ENCODE measurements at places on chromosomes 4 and X. TPM values are rescaled to one million over a fixed set of nuclear protein-coding genes. Genes with fewer than 3 reads are reported as not detected.

GPAT3 gene
- polyA plus RNA-seq, result 0.70 TPM

ANAPC4 gene
- polyA plus RNA-seq, result 51.5 TPM

ARHGAP10 gene
- polyA plus RNA-seq, result 4.0 TPM

ANK2 gene
- 13.7 TPM for polyA plus RNA-seq

PPARGC1A gene
- 0.32 TPM for polyA plus RNA-seq

DNA sequence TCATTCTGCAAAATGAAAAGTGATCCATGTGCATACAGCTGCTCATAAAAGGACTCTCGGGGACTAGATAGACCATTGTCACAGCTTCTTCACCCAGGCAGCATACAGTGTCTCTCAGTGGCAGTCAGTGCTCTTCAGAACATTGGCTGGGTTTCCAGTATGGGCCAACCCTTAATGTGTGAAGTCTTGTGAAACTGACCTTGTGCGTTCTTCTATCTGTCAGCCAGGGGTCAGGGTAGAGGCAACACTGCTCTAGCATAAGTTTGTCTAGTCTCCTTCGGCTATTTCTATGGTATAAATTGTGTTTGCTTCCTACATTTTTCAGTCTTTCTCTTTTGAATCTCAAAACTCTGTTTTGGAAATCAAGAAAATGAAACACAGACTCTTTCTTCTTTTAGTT, 37.0 kb upstream of the SMIM31 start:
- no peaks in the 10 kb centered on the region for H3K27me3 ChIP-seq
- H3K4me3 ChIP-seq, result no peak overlapping the region
- H3K27ac ChIP-seq, result no peak overlapping the region
- no peak for DNase-seq

- no peak for DNase-seq
- no peak overlapping the region for H3K27ac ChIP-seq
- H3K27me3 ChIP-seq, result no peaks in the 10 kb centered on the region
- no peaks in the 10 kb centered on the region for H3K4me1 ChIP-seq
- no peaks in the 10 kb centered on the region for H3K36me3 ChIP-seq
- H3K4me3 ChIP-seq, result no peak overlapping the region
Observed at GRCh38 chr4:107349732-107350131, 313.6 kb upstream of the DKK2 start.

DNA sequence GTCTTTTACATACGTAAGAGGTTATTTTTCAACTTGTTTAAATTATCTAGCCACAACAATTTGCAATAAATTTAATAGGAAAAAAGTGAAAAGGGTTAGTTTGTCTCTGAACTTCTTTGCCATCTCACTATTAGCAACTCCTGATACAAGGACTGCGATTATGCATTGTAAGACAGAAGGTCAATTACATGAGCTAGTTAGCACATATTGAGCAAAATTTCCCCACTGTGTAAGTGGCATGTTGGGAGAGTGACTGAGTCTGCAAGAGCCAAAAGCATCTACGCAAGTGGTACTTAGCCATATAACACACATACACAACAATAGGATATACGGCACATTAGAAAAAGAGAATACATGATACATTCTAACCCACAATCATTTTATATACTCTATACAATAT, 927.2 kb downstream of the STPG2 start:
- no peaks in the 10 kb centered on the region for H3K4me1 ChIP-seq
- no peak overlapping the region for H3K4me3 ChIP-seq
- H3K27ac ChIP-seq, result no peak overlapping the region

DNA sequence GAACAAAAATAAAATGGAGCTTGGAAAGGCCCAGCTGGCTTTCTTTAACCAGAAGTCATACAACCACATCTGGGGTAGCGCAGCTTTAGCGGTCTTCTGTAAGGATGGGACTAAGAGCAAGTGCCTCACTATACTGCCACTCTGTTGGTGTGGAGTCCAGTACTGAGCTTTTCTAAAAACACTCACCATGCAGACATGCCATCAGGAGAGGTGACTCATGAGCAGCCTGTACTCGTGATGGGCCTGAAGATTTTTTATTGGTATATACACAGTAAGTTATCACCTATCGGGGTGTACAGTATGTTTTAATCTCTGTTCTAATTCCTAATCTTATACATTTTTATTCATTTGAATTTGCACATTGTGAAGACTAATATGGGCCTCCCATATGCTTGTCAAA, 9.6 kb downstream of the PPP3CA start:
- H3K36me3 ChIP-seq, result no peaks in the 10 kb centered on the region
- peaks cover 27% of the 10 kb centered on the region for H3K4me1 ChIP-seq
- no peak overlapping the region for H3K4me3 ChIP-seq
- H3K27ac ChIP-seq, result peak overlapping the region; percentile 23

DNA sequence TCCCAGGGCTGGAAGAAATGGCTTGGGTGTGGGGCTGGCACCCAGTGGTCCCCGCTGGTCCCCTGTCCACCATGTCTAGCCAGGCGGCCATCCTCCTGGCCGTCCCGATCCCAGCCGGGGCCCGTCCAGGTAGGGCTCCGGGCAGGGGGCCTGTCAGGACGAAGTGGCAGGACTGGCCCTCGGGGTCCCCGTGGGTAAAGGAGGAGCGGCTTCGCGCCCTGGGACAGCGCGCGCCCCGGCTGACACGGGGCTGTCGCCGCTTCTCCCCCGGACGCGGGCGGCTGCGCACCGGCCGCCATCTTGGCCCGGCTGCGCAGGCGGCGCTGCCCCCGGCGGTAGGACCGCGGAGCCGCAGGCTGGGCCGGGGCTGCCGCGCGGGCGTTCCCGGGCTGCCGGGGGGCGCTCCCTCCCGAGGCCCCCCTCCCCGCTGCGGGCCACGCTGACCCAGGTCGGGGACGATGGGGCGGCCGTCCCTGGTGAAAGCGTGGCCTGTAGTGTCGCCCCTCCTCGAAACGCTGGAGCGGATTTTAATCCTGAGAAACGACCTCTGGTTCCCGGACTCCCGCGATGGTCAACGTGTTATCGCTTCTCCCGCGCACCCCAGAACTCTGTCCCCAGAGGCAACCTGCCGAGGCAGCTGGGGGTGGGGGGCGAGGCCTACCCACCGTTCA, 60.4 kb upstream of the BCOR start:
- no peaks in the 10 kb centered on the region for H3K36me3 ChIP-seq
- peak overlapping the region; percentile 42 for H3K4me3 ChIP-seq
- H3K27me3 ChIP-seq, result no peaks in the 10 kb centered on the region
- peaks cover 39% of the 10 kb centered on the region for H3K4me1 ChIP-seq
- peak; percentile 86 for DNase-seq

DNA sequence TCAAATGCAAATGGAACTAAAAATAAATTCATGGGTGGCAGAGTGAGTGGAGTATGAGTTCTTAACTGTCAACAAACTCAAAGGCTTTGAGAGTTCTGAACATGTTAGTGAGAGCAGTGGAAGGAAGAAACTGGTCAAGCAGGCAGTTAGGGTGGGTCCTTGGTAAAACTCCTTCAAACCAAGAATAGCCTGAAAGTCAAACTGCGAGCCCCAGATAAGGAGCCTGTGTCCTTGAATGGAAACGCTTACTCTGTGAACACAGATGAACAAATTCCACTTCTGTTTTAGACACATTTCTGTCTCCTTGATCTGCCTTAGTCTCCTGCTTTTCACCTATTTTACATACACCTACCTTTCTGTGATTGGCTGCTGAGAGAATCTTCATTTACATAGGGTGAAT, 129.4 kb upstream of the PCDH18 start:
- H3K36me3 ChIP-seq, result no peaks in the 10 kb centered on the region
- H3K27ac ChIP-seq, result no peak overlapping the region
- no peaks in the 10 kb centered on the region for H3K4me1 ChIP-seq
- no peaks in the 10 kb centered on the region for H3K27me3 ChIP-seq

DNA sequence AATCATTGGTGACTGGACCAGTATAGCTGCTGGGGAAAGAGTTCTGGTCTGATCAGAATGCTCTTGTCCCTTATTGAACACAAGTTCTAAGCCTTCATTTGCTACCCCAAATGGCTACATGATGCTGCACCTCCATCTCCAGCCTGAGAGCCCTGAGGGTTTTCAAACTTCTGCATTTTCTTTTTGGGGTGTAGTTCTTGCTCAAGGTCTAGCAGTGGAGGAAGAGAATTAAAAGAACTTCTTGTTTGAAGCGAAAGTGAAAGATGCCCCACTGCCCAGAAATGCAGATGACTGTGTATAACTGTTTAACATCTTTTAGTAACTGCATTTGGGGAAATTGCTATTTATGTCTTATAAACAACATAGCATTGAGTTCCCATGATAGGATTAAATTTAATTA, 38.5 kb downstream of the LAMTOR3 start:
- H3K4me1 ChIP-seq, result peaks cover 3% of the 10 kb centered on the region
- no peak overlapping the region for H3K4me3 ChIP-seq
- H3K27me3 ChIP-seq, result no peaks in the 10 kb centered on the region
- no peak for DNase-seq
- H3K27ac ChIP-seq, result peak overlapping the region; percentile 72

- H3K4me1 ChIP-seq, result peaks cover 15% of the 10 kb centered on the region
- H3K27ac ChIP-seq, result peak overlapping the region; percentile 100
- DNase-seq, result peak; percentile 94
- H3K27me3 ChIP-seq, result no peaks in the 10 kb centered on the region
Observed at GRCh38 chrX:44871931-44872820, 812 bp upstream of the KDM6A start.

DNA sequence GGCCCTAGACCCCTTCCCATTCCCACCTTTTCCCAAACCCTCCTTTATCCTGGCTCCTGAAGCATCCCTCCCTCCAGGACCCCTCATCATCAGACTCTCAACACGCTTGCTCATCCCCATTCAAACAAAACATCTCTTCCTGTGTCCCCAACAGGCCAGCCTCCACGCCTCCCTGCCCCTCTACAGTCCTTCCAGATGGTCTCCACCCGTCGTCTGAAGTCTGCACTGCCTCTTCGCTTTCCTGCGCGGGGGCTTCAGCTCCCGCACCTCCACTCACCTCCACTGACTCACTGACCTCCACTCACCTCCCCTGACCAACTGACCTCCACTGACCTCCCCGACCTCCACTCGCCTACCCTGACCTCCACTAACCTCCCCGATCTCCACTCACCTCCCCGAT, 39.8 kb downstream of the JAKMIP1 start:
- no peaks in the 10 kb centered on the region for H3K4me1 ChIP-seq
- no peak overlapping the region for H3K27ac ChIP-seq
- no peaks in the 10 kb centered on the region for H3K27me3 ChIP-seq
- no peaks in the 10 kb centered on the region for H3K36me3 ChIP-seq
- no peak overlapping the region for H3K4me3 ChIP-seq

DNA sequence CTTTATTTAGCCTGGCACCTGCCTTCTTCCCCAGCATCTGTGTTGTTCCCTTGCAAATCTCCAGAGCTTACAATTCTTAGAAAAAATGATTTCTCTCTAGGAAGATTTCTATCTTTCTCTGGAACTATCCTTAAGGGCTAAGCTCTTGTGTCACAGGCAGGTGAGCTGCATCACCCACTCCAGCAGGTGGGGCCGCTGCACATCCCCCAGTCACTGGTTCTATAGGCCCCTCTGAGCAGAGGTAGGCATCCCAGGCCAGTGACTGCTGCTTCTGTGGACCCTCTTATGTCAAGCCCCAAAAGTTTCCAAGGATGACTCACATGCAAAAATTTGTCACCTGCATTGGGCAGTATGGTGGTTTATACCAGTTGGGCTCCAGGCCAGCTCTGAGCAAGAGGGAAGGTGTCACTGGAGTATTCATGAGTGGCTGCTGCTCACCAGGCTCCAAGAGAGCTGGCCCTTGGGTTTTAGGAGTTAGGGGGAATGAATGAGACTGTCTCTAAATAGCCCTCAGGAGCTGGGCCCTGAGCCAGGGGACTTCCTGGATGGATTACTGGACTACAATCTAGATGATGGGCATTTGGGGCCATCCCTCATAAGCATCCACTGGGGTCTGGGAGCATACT, 208.1 kb upstream of the EOLA2 start:
- no peaks in the 10 kb centered on the region for H3K4me1 ChIP-seq
- H3K27me3 ChIP-seq, result no peaks in the 10 kb centered on the region
- H3K4me3 ChIP-seq, result no peak overlapping the region

DNA sequence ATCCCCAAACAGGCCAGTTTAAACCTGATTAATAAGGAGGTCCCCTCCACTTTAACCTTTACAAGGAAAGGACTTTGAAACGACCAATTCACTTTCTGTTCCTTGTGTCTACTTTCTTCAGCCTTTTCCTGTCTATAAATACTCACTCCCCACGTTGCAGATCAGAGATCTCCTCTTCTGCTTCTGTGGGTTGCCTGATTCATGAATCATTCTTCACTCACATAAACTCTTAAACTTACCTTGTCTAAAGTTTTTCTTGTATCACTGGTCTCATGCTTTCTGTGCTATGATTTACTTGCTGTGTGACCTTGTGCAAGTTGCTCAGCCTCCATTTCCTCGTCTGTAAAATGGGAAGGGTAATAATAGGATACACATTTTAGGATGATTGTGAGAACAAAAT, 236.1 kb downstream of the QDPR start:
- no peaks in the 10 kb centered on the region for H3K36me3 ChIP-seq
- no peak for DNase-seq
- no peaks in the 10 kb centered on the region for H3K27me3 ChIP-seq
- no peak overlapping the region for H3K4me3 ChIP-seq
- H3K27ac ChIP-seq, result no peak overlapping the region
- peaks cover 3% of the 10 kb centered on the region for H3K4me1 ChIP-seq

DNA sequence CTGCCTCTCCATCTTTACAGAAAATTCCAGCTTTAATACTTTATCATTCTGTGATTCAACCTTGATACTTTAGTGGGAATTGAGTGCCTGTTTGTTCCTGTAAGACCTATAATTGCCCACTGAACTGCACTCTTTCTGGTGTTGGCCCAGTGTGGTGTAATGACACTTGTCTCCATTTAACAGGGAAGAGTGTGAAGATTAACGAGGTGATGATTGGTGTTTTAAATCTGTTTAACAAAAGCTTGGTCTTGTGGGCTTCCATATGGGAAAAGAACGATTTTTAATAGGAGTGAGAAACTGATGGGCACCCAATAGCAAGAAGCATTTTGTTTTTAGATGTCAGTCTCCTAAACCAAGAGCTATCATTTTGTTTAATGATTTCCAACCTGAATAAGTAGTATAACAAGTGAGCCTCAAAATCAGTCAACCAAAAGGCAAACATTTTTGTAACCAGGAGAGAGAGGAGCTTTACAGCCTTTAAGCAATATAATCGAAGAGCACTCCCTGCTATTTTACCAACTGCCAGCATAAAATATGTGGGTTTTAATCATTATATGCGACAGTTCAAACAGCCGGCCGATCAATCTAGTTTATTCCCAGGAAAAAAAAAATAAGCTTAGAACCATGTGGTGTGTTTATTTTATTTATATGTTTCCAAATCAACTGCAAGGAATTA, 50.2 kb downstream of the SUPT20HL1 start:
- no peak for DNase-seq
- no peaks in the 10 kb centered on the region for H3K4me1 ChIP-seq
- no peaks in the 10 kb centered on the region for H3K27me3 ChIP-seq
- H3K27ac ChIP-seq, result no peak overlapping the region

Measured in spleen (tissue), 13 donors.